ENCODE measurements at places on chromosomes 5 and 9.

- no peak for DNase-seq
Observed at GRCh38 chr5:10658265-10658664, 94.4 kb downstream of the ANKRD33B start.

DNA sequence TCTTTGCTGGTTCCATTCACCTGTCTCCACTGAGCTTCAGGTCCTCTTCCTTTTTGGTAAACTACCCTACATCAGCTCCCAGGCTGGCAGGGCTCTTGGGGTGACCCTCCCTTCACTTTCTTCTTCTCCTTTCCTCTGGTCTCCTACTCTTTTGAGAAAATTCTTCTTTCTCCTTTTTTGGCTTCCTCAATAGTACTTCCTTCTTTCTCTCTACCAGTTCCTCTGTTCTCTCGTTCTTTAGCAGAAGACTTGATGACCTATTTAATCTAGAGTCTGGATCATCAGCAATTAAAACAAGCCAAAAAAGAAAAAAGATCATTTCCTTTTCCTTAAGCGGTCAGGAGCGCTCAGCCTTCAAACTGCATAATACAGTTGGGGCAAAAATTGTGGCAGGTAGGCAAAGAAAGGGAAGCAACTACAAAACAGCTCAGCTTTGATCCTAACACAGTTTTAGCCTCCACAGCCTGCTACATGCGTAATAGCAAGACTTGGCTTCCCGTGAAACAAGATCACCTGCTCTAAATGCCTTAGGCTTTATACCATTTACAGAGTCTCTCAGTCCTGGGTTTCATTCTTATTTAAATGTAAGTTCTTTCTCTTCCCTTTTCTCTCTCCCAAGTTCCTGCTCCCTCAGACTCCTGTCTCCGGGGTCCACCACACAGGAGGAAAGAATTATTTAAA is 14.0 kb upstream of the GSN start:
- DNase-seq: no peak

DNA sequence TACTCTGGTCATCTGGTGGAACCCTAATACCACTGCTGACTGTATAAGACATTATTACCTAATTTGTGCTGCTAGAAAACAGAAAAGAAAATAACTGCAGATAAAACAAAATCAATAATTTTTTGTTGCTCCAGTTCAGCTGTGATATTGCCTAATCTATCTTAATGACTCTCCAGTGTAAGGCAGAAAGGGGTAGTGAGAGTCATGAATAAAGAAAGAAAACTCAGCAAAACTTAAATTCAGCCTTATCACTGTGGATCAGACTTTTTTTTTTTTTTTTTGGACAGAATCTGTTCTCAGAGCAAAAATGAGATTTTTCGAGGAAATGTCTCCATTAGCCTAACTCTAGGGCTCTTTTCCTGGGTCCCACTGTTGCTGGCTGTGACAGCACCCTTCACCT is 1.1 kb upstream of the DOCK2 start:
- no peak for DNase-seq

DNA sequence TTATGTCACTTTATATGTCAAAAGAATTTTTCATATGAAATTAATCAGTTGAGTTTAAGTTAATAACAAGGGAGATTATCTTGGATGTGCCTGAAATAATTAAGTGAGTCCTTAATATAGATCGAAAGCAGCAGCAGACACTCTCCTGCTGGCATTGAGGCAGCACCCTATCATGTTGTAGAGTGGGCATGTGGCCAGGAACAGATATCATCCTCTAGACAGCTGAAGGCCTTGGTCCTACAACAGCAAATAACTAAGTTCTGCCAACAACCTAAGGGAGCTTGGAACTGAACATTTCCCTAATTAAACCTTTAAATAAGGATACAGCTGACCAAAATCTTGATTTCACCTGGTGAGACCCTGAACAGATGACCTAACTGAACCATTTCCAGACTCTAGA is 25.8 kb upstream of the UGT3A1 start:
- DNase-seq: no peak

DNA sequence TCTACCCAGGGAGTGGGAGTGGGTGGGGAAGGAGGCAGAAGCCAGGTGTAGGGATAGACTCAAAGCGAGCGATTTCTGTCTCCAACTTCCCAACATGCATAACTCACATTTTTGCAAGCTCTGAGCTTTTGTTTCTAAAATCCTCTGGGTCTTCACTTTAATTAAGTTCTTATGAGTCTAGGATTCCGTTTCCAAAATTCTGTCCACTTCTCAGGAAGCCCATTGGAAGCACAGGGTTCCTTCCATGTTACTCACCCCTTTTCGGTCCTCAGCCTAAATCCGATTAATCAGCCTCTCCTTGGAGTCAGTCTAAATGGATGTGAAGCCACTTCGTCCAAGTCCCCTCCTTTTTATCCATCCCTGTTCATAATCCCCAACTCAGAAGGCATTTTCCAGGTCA is 1.4 kb downstream of the GPX3 start:
- DNase-seq: no peak

- peak; percentile 26 for DNase-seq
Observed at GRCh38 chr9:4298255-4299004, 1.4 kb downstream of the GLIS3 start.

DNA sequence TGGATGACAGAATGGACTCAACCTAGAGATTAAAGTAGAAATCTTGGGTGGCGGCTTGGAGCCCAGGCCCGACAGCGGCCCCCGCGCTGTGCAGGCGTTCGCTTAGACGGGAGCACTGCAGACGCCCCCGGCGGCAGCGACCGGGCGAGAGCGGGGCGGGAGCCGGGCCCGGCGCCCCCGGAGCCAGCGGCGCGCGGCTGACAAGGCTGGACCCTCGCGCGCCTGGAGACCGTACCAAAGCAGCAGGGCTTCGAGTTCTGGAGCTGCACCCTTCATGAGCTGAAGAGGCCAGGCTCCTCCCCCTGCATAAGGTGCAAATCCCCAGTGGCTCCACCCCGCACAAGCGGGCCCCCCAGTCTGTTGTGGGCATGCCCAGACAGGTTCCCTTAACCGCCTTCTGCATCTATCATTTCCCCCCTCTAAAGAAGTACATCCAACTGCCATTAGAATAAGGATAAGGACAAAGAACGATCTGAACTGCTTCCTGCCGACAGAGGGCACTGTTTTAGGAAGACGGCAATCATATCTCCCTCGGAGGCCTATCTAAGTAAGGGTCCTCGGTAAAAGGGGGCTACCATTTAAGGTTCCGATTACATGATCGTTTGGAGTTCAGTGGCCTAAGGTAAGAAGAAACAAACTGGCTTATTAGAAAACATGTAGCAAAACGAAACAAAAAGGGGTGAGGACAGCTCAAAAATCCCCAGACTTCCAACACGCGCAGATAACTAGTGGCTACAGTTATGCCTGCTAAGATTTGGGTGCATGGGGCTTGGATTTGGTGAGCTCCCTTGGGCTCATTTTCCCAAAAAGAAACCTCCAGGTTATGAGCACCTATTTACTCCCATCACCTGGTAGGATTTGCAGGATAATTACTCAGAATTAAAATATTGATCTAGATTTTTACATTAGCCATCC is 66.3 kb downstream of the RGMB start:
- no peak for DNase-seq

- DNase-seq: no peak
Observed at GRCh38 chr5:171622010-171622409, 163.6 kb upstream of the SMIM23 start.

DNA sequence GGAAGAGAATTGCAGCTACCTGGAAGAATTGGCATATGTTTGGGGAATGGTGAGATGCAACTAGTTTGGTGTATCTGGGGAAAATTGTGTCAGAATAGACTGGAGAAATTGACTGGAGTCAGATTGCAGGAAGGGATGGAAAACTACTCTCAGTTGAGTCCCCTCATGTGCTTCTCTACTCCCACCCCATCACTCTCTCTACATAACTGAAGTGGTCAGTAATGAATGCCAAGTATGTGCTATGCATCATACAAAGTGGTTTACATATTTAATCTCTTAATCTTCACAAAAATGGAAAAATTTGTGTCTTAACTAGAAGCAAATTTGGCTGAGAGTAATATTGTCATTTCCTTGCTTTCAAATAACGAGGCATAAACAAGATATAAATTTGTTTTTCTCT is 146.4 kb upstream of the TNC start:
- DNase-seq: no peak

GRCh38 chr5:135596788-135597187 is 18.0 kb upstream of the CXCL14 start:
- DNase-seq: no peak

DNA sequence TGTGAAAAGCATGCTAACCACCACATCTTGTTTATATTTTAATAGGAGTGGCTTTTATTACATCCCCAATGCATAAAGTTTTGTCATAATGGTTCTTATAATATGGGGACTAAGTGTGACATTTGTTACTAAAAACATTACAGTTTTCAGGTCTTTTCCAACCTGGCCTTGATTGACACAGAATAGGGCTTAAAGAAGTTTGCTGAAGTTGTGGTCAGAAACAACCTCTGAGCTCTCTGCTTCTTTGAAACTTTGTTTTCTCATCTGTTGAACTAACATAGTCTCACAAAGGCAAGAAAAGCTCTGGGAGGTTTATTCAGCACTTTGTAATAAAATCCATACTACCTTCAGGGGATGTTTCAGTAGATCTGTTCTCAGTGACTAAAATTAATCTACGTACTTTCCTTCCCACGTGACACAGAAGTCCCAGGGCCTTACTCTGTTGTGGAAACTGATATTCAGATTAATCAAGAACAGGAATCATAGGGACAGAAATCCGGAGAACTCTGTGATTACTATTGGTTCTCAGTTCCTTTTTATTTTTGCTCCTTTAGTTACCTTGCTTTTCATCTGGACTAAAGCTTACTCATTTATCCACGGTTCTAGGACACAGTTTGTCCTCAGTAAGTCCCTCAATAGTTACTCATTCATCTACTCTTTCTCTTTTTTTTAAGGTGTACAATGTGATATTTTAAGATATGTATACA is 289.0 kb upstream of the EFNA5 start:
- DNase-seq: no peak

DNA sequence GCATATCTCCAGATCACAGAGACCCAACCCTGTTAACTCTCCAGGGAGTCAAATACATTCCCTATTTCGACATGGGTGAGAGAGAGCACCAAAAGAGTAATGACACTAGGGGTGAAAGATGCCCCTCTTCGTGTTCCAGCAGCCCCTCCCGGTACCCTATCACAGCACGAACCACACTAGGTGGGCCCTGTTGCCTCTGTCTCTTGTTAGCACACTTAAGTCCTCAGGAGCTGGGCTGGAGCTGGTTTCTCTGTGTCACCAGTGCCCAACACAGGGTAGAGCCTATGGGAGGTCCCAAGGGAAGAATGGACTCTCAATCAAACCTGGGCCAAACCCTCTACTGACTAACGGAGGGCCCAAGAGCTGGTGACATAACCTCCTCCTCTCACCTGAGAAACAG is 1.2 kb downstream of the CDK20 start:
- no peak for DNase-seq

DNA sequence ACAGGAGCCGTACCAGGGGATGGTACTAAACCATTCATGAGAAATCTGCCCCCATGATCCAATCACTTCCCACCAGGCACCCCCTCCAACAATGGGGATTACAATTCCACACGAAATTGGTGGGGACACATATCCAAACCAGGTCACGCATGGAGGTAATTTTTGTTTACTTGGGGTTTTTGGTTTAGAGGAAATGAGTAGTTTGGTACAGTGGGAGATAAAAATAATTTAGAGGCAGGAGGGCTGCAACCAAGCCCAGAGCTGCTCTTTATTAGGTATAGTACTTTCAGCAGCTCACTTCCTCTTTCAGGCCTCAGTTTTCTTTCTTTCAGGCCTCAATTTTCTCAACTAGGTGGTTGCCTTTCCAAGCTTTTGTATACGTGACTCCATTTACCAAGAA is 23.2 kb downstream of the PRUNE2 start:
- no peak for DNase-seq

- DNase-seq: no peak
Observed at GRCh38 chr5:175282611-175283225, 161.3 kb downstream of the DRD1 start.

DNA sequence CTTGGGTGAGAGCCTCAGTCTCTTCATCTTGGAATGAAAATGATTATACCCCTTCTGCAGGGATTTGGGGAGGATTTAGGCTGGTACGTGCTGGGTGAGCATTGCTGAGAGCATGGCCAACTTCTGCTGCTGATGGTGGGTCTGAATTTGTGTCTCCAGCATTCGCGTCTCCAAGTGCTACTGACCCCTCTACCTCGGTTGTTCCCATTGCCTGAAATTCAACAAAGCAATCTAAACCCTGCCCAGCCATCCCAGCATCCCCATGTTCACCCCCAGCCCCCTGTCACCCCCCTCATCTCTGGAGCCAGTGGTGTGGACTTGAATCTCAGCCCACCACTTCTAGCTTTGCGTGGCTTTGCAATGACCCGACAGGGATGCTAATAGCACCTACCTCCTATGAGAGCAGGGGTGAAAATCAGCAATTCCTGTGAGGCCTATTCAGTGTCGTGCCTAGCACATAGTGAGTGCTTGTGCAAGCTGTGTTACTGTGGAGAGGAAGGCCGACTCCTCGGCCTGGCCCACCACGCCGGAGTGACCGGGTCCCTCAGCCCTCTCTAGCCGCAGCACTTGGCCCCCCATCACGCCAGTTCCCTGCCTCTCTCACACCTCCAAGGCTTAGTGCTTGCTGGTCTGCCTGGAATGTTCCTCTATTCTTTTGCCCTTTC is 43.4 kb upstream of the SH3PXD2B start:
- no peak for DNase-seq

GRCh38 chr5:34591723-34592122 is 64.4 kb upstream of the RAI14 start:
- no peak for DNase-seq

DNA sequence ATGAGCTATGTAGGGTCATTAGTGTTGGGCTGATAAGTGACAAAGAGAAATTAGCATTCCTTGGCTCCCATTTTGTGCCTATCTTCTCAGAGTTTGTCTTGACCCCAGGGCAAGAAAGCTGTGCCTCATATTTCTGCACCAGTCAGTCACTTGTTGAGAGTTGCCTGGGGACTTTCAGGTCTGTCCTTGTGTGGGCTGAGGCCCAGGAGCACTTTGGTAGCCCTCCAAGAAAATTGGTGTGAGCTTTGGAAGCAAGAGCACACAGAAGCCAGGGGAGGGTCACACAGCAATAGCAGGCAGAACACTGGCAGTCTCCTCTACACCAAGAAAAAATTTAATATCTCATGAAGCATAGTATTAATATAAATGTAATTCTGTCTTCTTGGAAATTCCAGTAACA is 239.9 kb downstream of the NPR3 start:
- DNase-seq: no peak

DNA sequence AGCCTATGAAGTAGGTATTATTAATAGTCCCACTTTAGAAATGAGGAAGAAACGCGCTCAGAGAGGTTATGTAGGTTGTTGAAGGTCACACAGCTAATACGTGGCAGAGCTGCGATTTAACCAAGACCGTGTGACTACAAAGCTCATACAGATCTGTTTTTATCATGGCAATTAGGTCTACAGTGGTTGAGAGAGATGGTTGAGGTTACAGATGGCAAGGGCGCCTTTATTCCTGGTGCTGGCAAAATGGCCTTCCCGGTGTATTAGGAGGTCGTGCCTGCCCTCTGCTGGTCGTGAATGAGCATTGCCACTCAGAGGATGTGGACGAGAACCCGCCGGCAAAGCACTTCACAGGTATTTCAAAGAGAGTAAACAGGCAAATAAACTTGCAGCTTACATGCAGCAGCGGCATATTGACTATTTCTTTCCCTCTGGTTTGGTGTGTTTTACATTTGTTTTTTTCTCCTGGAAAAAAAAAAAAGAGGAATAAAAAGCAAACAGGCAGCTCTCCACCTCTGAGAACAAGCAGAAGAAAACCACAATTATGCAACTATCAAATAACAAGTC is 65.3 kb upstream of the EGFLAM start:
- DNase-seq: peak; percentile 34

All from stimulated activated CD4-positive, alpha-beta T cell treated with anti-CD3 and anti-CD28 coated beads, Interleukin-12 subunit alpha, Interleukin-12 subunit beta, amount 100 ng/mL, for 48 hours (primary cell).